ENCODE measurements at places on chromosomes 5 and 9.
A peak's percentile ranks its signal among the peaks of the same experiment; 100 is the strongest.

- DNase-seq, result no peak
Measured at GRCh38 chr5:170161069-170161468, 55.4 kb downstream of the FOXI1 start.

- DNase-seq, result no peak
Measured at GRCh38 chr5:54590824-54591223, 73.3 kb downstream of the SNX18 start.

DNA sequence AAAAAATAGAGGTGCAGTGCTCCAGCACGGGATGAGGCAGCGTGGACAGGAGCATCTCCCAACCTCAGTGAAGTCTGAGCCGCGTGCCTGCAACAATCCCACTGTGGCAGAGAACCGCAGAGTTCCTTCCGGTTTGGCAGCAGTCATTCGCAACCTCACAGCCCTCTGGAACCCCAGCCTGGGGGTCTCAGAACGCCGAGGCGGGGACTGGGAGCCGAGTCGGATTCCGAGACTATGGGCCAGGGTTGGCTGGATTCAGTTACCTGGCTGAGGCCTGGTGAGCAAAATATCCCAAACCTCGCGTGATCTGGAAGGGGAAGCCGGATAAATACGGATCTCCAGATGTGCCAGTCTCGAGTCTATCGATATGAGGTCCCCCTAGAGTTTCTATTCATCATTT is 27.0 kb downstream of the CDKN2A start:
- DNase-seq, result no peak

DNA sequence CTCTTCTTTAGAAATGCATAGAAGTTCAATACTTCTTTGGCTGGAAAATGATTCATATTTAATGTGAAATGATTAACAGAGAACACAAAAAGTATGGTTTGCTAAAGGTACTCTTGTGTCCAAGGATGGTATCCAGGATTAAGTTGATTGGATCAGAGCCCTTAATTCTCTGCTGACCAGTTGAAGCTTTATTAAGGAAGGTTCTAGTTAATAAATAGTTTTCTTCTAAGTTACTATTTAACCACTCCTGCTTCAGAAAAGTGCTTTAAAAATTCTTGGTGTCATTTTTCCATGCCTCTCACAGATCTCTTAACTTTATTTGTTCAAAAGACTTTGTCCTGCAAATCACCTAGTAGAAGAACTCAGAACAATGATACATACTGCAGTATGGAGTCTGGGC is 134.3 kb downstream of the MEF2C start:
- DNase-seq, result no peak

DNA sequence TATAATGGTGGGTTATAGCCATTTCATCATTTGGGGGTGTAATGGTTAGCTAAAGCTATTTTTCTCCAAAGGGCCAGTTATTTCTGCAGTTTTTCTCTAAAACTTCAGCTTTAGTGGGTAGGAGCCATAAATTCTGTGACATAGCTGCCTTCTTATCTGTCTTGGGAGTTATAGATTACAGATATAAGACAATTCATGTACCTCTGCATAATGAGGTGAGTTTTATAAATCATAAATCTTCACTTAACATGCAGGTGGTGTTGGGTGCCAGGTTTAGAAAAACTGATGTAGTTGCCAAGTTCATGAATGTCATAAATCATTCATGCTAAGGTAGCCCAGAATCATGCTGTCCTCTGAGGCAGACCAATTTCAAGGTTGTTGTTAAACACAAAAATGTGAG is 10.0 kb upstream of the HSPA9 start:
- no peak for DNase-seq

GRCh38 chr5:14953075-14953607 is 81.6 kb upstream of the ANKH start:
- no peak for DNase-seq

- DNase-seq, result no peak
Measured at GRCh38 chr5:33579789-33580188, 139.0 kb downstream of the TARS1 start.

- no peak for DNase-seq
Measured at GRCh38 chr9:92185681-92186080, 70.5 kb upstream of the SPTLC1 start.

DNA sequence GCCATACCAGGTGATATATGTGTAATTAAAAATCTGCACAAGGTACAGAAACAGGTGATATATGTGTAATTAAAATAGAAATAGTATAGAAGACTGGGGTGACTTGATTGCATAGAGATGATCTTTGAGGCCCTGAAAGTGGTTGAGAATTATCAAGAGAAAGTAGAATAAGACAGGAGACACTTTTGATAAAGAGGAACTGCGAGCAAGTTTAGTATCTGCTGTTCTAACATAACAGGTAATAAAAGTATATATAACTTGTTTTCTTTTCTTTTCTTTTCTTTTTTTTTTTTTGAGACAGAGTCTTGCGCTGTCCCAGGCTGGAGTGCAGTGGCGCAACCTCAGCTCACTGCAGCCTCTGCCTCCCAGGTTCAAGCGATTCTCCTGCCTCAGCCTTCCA is 5.4 kb downstream of the SNX2 start:
- DNase-seq, result no peak

- peak; percentile 54 for DNase-seq
Measured at GRCh38 chr9:35500130-35500748, 10.3 kb downstream of the RUSC2 start.

DNA sequence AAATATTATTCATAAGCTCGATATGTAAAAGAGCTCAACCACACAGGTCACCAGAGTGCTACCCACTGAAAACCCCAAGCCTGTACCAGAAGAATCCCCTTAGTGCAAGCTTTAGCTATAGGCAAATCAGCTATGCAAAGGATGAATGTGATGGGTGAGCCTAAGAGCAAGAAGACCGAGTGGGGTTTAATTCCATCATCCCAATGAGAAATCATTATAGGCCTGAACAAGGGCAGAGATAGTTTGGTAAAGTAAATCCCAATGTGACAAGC is 21.8 kb downstream of the ELOVL7 start:
- no peak for DNase-seq

- no peak for DNase-seq
Measured at GRCh38 chr9:89853161-89853560, 248.3 kb downstream of the GADD45G start.

DNA sequence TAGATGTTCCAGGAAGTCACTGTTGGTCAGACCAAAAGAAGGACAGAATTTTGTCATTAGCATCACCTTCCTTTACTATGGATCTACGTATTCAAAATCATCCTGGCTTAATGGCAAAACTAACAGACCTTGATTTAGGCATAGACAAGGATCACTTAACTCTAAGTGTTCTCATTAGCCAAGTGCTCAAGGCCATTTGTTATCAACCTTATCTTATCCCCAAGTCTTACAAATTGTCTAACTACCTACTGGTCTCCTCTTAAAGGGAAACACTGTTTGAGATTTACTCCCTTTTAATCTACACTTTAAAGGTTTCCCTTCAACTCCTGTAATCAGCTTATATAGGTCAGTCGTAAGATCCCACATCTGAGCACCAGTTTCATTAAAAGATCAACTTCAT is 1197.5 kb upstream of the C9orf72 start:
- DNase-seq, result no peak

DNA sequence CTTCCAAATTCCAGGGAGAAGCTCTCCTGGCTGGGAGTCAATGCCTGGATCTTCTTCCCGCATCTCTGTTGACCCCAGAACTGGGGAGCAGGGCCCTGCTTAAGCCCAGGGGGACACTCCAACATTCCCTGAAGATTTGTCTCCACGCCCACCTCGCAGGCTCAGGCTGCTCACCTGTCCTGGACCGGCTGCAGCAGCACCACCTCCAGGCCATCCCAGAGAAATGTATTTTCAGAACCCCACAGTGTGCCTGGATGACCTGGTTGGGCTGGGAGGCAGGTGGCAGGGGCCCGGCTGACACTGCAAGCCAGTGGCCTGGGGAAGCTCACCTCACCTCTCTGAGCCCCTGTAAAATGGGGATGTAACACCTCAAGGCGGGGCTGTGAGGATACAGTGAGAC is 27.1 kb upstream of the ZBTB43 start:
- no peak for DNase-seq

DNA sequence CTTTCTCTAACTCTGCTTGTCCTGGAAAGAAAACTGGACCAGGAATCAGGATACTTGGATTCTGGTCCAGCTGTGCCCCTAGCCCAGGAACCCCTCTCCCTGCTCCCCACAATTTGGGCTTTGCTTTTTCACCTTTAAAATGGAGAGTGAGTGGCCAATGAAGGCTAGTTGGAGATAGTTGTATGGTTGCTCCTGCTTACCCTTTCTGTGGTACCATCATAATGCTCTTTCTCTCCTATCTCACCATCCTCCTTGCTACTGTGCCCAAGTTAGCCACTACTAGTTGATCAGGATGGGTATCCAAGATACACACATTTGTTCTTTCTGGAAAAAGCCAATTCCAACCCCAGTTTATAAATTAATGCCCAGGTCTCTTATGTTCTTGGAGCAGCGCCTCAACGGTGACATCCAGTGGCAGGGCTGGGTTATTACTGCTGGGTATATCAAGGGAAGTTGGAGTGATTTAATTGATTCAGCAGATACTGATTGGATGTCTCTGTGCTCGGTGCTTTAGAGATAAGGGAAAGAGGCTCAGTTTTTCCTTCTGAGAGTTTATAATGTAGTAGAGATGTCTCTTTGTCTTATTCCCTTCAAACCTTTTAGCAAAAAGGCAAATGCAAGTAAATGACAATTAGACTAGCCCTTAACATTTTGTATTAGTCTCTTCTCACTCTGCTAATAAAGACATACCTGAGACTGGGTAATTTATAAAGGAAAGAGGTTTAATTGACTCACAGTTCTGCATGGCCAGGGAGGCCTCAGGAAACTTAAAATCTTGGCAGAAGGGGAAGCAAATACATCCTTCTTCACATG is 38.5 kb downstream of the FAXDC2 start:
- DNase-seq, result peak; percentile 80

DNA sequence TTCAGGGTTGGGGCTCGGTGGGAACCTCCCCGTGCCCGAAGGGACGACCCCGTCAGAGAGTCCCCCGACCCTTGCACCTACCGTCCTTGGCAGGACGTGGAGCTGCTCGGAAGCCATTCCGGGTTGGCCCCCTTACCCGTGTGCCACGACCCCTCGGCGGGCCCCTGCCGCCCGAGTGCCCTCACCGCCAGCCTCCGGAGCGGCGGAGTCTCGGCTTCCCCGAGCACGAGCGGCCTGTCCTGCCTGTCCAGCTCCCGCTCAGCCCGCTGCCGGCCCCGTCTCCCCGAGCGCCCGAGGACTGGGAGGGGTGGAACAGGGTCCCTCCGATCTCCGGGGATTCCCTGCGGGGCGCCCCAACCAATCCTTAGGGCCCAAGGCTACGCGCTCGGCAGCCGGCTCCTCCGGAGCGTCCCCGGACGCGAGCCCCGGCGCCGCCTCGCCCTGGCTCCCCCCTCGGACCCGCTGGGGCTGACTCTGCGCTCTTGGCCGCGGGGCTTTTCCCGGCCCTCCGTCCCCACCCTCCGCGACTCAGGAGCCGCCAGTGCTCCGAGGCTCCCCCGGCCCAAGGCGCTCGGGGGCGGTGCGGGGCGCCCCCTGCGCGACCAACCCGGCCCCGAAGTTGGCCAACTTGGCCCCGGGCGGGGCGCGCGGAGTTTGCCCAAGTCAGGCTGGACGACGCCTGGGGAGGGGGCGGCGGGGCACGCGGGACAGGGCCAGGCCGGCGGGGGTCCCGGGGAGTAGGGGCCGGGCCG is 654 bp downstream of the ADAMTS2 start:
- peak; percentile 31 for DNase-seq

DNA sequence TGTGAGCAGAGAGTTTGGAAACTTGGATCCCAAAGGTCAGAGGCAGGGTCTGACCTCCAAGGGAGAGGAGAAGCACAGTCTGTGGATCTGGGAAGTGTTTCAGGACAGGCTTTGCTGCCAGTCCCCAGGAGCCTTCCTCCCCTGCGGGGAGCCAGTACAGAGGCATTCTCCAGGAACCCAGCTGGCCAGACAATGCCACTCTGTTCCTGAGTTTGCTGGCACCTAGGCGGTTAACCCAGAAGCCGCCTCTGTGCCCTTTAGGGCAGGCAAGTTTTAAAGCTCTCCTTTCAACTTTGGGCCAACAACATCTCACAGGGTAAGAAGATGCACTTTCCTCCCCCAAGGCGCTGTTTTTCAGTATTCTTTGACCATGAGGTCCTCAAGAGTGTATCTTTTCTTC is 37.0 kb upstream of the FGF1 start:
- no peak for DNase-seq

- peak; percentile 7 for DNase-seq
Measured at GRCh38 chr9:99173570-99174504, 47.9 kb downstream of the ALG2 start.

- DNase-seq, result no peak
Measured at GRCh38 chr9:28539434-28540070, 966.3 kb upstream of the C9orf72 start.

- DNase-seq, result peak; percentile 87
Measured at GRCh38 chr5:153559926-153560325, 69.5 kb downstream of the GRIA1 start.

GRCh38 chr5:472076-472655 is 29.2 kb downstream of the EXOC3 start:
- peak; percentile 14 for DNase-seq

DNA sequence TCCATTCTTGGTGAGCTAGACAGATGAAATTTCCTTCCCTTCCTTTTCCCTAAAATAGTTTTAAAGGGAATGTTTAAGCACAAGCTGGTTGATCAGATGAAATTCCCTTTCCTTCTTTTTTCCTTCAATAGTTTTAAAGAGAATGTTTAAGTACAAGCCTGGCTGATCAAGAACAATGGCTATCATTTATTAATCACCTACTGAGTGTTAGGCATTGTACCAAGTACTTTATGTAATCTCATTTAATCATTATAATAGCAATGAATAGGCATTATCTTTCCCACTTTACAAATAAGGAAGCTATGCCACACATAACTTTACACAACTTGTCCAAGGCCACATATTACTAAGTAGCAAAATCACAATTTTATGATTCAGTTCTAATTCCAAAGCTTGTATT is 152.0 kb upstream of the ACOT12 start:
- no peak for DNase-seq

DNA sequence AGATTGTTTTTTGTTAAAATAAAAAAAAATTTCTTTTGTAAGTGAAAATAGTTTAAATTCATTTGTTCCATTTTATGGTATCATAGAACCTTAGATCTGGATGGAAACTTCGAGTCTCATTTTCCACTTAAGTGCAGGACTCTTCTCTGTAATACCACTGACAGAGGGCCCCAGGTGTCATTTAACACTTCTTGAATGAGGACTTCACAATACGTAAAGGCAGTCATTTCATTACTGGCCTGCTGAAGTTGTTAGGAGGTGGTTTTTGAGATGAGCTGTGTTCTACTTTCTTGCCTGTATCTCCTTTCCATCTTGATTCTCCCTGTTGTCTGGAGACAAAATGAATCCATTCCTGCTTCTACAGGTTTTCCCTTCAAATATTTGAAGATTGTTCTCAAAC is 455.3 kb downstream of the DMRT2 start:
- DNase-seq, result no peak

- no peak for DNase-seq
Measured at GRCh38 chr9:131467214-131467935, 35.3 kb upstream of the POMT1 start.

DNA sequence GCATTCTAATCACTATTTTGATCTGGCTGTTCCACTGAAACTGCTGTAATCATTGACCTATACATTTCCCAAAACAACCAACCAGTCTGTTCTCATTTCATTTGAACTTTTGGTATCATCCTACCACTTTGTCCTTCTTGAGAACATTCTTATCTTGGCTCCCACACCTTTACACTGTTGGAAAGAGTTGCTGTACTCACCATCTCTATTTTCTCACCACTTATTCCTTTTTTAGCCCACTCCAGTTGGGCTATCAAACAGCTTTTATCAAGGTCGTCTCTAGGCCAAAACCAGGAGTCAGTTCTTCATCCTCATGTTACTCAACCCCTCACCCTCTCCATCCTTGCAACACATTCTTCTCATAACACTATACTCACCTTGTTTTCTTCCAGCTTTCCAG is 170.1 kb downstream of the KDM4C start:
- DNase-seq, result no peak

GRCh38 chr5:99331061-99331460 is 402.3 kb upstream of the CHD1 start:
- no peak for DNase-seq
